Stimulated activated CD8-positive, alpha-beta memory T cell treated with anti-CD3 and anti-CD28 coated beads, Interleukin-15, amount 100 ng/mL, for 4 hours (primary cell): ENCODE measurements at places on chromosomes 7 and 10.

DNA sequence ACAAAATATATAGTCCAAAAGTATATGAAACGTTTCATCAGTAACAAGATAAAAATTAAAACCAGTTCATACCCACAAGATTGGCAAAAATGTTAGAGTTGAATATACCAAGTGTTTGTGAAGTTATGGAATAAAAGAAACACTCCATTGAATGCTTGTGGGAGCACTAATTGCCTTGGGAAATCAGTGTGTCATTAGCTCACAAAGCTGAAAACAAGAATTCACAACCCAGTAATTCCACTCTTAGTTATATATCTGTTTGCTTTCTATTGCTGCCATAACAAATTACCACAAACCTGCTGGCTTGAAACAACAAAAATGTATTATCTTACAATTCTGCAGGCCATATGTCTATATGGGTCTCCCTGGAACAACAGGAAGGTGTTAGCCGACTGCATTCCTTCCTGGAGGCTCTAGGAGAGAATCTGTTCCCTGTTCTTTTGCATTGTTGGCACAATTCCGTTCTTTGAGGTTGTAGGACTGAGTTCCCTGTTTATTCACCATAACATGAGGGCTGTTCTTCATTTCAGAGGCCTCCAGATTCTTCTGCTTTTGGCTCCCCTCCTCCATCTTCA lies 45.7 kb downstream of the SEM1 start:
- no peak for DNase-seq

GRCh38 chr7:44852590-44852989 lies 4.7 kb upstream of the H2AZ2 start:
- no peak for DNase-seq

DNA sequence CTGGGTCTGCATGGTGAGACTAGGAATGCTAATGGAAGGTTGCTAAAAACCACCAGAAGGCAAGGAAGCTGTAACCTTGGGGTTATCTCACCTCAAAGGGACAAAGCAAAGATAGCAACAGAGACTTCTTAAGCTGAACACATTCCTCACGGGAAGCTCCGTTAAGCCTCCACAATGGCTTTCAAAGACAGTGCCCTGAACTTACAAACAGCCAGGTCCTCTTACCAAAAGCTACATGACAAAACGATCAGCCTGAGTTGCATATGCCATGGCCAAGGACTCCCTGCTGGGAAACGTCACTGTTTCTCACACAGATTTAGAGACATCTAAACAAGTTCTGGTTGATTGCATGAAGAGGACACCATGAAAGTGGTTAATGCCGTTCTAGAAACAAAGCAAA lies 52.7 kb downstream of the HTR5A start:
- DNase-seq, result no peak

- no peak for DNase-seq
Measured at GRCh38 chr10:83656924-83657323, 482.4 kb upstream of the GHITM start.

GRCh38 chr7:29847496-29847895 lies 41.2 kb downstream of the WIPF3 start:
- no peak for DNase-seq

DNA sequence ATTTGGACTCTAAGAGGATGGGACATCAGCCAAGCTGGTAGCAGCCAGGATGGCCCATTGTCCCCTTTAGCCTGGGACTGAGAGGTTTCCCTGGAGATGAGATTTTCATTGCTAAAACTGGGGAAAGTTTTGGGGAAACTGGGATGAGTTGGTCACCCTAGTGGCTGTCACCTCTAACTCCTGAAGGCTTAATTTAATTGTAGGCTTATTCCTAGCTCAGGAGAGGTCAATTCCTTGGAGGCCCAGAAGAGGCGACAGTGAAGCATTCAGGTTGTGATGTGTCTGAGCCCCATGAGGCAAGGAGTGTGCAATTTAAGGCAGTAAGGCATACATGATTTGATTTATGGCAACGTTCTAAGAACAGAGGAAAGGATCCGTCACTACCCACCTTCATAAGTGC lies 24.9 kb upstream of the JAZF1 start:
- no peak for DNase-seq

DNA sequence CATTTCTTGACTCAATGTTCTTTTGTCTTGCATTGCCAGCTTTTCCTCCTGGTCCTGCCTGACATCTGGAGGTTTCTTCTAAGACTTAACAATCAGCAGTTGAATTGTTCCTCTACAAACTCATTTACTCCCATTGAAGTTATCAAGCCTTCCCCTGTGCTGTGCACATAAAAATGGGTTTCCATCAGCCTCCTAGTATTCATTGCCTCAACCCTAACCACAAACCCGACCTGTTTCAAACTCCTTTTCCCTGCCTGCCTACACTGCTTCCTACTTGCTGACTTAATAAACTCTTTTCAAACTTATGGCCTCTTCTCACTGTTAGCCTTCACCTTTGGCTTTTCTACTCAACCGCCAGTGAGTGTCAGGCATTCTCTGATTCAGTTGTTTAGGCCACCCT lies 9.4 kb upstream of the CDK6 start:
- DNase-seq, result no peak

DNA sequence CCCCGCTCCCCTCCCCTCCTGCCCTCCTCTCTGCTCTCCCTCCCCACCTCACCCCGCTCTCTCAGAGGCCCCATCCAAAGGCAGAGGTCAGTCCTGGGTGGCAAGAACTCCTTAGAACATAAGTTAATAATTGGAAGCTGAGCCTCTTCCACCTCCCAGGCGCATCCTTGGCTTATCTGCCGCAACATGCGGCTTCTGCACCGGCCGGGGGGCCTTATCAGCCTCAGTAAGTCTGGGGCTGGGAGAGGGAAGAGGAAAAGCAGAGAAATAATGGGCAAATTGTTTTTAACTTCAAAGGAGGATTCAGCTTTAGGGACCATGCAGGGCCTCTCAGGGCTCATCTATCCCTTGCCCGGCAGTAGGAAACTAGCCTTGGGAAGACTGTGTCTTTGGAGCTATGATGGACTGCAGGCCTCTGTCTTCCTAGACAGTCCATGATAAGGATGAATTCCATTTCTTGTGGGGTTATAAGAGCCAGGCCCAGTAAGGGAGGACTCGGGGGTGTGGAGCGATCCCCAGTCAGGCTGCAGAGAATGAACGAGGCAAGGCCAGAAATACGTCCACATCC lies 411.6 kb downstream of the PLXNA4 start:
- no peak for DNase-seq

DNA sequence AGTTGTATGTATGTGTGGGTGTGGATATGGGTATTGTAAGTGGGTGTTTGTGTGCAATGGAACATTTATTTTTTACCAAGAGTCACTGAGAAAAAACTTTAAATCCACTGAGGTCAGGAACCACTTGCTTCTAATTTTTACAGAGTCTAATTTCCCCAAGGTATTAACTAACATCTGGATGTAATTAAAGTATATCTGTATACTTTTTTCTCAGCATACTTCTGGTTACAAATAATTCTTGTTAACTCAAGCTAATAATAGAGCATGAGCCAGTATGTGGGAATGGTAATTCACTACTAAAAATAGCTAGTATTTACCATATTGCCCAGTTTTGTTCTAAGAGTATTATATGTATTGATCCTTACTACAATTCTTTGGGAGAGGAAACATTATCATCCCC lies 24.6 kb upstream of the STEAP4 start:
- no peak for DNase-seq
